ENCODE measurements at places on chromosomes 13 and 19.

DNA sequence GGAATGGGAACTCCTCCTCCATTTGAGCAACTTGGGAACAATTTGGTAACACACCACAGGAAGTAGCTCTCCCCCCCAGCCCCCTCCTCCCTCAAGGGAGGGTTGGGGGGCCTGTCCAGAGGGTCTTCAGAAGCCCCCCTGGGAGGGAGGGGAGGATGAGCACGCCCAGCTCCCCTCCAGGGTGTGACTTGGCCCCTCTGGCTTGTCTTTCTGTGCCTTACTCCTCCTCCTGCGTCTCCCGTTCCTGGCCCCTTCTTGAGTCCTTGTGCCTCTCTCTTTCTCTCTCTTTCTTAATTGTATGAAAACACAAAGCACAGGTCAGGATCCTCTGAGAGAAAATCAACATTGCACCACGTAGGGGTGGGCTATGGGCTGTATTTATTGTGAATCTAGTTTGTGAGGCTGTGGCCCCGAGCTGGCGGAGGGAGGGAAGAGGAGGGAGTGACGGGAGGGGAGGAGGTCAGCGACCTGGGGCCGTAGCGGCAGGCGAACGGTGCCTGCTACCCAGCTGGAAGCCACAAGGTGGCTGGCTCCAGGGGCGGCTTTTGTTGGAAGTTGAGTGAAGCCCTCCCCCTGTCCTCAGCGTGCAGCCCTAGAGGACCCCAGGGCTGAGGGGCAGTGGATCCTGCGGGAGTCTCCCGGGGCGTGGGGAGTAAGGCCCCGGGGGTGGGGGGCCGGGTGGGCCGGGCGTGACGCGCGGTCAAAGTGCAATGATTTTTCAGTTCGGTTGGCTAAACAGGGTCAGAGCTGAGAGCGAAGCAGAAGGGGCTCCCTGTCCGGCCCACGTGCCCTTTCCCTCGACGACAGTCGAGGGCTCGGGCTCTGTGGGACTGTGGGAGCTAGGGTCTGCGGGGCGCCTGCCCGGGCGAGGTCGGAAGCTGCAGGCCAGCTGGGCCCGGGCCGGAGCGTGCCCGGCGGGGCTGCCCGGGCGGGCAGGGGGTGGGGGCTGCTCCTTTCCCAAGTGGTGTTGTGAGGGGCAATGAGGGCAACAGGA is 6.4 kb downstream of the LYL1 start:
- DNase-seq: no peak

DNA sequence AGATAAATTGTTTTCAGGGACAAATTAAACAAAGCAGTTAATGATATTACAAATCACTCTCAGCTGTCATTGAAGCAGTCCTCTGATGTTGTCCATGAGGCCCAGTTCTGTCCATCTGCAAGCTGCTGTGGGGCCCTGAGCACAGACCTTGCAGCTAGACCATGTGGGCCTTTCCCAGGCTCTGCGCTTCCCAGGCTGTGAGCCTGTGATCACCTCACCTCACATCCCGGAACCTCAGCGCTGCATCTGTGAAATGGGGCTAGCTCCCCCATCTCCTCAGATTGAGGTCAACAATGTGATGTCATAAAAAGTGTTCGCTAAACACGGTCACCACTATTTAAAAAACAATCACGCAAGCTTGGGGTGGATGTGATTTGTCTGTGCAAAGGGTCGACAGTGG is 51.9 kb upstream of the UQCRFS1 start:
- no peak for DNase-seq

DNA sequence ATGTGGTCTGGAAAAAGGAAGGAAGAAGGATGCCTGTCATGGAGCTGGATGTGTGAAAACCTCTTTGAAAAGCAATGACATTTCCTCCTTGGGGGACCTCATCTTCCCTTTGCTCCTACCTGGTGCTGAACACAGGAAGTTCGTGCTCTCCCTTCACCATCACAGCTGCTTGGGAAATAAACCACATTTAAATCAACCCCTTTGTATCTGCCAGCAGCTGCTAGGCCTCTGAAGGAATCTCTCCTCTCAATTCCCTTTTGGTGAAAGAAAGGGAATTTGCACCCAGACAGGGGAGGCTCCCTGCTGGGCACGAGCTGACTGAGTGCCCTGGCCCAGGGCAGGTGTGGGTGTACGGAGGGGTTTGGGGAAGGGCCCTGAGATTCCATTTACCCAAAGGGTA is 437.7 kb downstream of the TSHZ3 start:
- DNase-seq: peak; percentile 48

- no peak for DNase-seq
These were observed 1019.4 kb upstream of the SLC10A2 start for GRCh38 chr13:104085611-104086010.

GRCh38 chr13:29501674-29502073 is 93.8 kb downstream of the SLC7A1 start:
- DNase-seq: no peak

- DNase-seq: no peak
These were observed 13.4 kb upstream of the GJB2 start for GRCh38 chr13:20206065-20206697.

DNA sequence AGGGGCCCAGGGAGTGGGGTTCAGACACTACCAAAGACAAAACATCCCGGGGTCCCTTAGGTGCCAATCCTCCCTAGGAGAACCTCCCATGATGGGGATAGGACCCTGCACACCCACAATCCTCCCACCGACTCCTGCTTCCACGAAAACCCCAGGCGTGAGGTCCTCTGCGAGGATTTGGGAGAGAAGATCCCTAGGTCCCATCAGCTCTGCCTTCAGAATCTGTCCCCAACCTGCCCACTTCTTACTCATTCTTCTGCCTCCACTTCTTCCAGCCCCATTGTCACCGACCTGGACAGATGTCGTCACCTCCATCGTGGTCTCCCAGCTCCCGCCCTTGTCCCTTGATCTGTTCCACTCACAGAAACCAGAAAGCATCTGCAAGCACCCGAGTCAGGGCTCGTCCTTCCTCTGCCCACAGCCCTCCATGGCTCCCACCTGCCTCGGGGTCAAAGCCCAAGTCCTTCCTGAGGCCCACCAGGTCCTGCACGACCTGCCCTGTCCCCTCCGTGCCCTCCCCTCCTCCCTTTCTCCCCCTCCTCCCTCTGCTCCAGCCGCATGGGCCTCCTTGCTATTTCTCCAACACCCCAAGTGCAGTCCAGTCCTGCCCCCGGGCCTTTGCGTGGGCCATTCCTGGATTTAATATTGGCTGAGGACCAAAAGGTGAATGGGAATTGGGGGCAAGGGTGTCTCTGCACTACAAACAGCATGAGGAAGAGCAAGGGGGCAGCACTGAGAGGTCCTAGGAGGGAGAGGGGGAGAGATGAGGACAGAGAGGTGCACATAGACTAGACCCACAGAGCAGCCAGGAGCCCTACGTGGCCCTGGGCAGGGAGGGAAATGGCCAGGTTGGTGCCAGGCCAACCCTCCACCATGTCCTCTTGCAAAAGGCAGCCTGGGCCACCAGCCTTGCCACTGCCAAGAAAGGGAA is 51.3 kb downstream of the PTPRS start:
- DNase-seq: no peak

DNA sequence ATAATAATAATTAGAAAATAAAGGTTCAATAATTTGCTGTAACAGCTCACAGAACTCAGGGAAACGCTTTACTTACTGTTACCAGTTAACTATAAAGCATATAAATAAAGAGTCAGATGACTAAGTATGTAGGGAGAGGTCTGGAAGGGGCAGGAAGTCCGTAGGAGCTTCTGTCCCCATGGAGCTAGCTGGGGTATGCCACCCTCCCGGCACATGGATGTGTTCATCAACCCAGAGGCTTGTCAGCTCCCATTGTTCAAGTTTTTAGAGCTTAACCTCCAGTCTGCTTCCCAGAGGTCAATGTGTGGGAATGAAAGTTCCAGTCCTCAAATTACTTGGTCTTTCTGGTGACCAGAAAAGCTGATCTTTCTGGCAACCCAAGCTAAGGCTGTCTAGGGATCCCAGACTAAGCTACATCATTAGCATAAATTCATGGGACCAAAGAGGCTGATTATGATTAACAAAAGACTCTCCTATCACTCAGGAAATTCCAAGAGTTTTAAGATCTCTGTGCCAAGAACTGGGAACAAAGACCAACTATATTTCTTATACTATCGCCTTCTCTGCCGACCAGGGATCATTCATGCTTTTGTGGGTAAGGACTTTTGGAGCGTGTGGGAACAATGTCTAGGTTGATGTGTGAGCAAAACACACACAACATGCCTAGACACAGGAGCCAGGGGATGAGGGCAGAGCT is 31.7 kb upstream of the ZNF507 start:
- DNase-seq: no peak

DNA sequence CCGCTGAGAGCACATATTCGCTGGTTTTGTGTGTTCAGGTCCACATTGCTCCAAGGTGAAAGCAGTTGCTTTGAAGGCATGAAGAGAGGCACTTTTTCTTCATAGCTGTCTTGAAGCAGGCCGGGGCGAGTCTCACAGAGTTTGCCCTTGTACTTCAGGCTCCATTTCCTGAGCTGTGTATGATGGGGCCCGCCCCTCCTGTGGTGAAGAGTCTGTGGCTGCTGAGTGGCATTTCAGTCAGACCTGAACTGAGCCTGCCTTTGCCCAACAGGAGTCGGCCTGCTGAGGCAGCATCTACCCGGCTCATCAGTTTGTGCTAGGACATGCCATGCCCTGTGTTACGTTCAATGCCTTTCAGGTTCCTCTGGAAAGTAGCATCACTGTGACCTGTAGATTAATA is 44.4 kb upstream of the C1QTNF9 start:
- DNase-seq: no peak

DNA sequence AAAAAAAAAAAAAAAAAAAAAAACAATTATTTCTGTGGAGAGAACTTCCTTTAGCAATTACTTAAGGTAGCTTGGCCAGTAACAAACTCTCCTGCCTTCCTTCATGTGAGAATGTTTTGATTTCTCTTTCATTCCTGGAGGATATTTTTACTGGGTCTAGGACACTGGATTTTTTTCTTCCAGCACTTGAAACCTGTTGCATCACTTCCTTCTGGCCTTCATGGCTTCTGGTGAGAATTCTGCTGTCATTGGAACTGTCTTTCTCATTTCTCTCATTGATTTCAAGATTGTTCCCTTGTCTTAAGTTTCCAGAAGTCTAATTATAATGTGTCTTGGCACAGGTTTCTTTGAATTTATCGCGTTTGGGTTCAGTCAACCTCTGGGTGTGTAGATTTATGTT is 19.3 kb upstream of the RAB20 start:
- DNase-seq: no peak

DNA sequence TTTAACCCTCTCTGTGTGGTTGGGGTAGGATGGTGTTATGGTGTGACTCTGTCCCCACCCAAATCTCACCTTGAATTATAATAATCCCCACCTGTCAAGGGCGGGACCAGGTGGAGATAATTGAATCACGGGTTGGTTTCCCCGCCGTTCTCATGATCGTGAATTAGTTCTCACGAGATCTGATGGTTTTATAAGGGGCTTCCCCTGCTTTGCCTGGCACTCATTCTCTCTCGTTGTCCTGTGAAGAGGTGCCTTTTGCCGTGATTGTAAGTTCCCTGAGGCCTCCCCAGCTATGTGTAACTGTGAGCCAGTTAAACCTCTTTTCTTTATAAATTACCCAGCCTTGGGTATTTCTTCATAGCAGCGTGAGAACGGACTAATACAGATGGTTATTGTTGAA is 68.8 kb downstream of the ARHGEF7 start:
- DNase-seq: no peak

- no peak for DNase-seq
These were observed 28.8 kb upstream of the MCF2L start for GRCh38 chr13:112940236-112940635.

DNA sequence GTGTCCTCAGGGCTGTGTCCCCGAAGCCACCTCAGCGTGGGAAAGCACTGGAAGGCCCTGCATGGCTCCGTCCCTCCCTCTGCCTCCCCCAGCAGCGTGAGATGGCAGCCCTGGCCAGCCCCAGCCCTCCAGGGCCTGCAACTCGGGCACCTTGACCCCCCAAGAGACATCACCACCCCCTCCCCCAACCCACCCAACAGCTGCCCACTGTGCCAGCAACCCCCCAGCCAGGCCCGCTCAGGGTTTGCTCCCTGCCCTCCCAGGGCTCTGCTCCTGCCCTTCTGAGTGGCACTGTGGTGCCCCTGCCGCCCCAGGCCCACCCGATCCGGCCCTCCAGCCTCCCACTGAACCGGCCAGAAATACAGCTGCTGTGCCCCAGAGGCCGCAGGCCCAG is 1.5 kb upstream of the ASPDH start:
- DNase-seq: no peak

- DNase-seq: peak; percentile 70
These were observed 816.9 kb upstream of the SLC10A2 start for GRCh38 chr13:103883164-103883563.

DNA sequence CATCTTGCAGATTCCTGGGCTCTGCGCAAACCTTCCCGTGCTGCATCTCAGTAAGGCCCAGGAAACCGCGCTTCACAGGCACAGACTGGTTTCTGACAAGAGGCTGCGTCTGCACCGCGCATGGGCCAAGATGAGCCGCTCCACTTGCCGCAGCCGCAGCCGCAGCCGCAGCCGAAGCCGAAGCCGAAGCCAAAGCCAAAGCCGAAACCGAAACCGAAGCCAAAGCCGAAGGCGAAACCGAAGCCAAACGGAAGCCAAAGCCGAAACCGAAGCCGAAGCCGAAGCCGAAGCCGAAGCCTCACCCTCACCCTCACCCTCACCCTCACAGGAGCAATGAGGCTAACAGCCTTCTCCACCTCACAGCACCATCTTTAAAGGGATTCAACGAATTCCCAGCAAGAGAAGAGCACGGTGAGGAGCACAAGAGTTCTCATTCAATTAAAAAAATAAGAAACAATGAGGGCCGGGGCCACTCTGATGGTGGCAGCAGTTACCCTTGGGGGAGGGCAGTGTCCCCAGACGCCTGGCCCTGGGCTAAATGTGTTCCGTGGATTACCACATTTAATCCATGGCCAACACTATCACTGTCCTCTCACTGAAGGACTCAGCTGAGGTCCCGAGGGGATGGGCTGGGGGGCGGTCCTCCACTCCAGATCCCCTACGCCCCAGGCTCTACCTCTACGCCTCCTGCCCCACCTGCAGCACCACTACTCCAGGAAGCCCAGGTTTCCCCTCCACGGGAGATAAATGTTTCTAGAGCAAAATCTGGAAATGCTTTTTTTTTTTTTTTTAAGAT is 29.1 kb downstream of the ZNF787 start:
- DNase-seq: peak; percentile 94

DNA sequence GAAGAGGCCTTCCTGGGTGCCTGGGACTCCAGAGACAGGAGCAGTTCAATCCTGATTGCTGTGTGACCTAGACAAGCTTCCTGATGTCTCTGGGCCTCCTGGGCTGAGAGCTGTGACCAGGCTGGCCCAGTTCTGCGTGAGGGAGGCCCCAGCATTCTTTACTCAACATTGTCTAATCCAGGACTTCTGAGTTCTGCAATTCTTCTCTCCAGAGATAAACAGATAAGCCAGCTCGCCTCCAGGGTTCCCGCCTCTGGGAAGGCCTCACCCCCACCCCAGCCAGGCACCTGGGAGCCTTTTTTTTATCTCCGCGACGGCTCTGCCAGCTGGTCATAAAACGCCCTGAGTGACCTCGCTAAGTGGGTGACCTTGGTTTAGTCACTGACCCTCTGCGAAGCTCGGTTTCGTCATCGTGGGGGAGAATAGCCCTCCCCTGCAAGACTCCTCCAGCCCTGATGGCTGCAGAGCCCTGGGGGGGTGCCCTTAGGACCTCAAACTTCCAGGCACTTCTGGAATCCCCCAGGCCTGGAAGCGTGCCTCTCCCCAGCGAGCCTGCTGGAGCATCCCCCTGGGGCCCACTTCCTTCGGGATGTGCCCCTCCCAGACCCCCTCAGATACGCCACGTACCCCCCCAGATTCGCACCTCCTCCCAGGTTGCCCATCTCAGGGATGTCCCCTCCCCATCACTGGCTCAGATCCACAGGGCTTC is 1.9 kb downstream of the SULT2B1 start:
- DNase-seq: no peak

Data from NCI-H526 (cell line).